Stimulated activated CD4-positive, alpha-beta T cell treated with anti-CD3 and anti-CD28 coated beads, Interleukin-4, amount 100 ng/mL, for 48 hours (primary cell): ENCODE measurements at places on chromosomes 6 and 20.

- no peak for DNase-seq
Observed at GRCh38 chr6:135520781-135521180, 23.2 kb upstream of the AHI1 start.

- DNase-seq = no peak
Observed at GRCh38 chr6:47663462-47664216, 34.7 kb upstream of the ADGRF4 start.

- DNase-seq = no peak
Observed at GRCh38 chr20:40777653-40778052, 88.6 kb upstream of the MAFB start.

DNA sequence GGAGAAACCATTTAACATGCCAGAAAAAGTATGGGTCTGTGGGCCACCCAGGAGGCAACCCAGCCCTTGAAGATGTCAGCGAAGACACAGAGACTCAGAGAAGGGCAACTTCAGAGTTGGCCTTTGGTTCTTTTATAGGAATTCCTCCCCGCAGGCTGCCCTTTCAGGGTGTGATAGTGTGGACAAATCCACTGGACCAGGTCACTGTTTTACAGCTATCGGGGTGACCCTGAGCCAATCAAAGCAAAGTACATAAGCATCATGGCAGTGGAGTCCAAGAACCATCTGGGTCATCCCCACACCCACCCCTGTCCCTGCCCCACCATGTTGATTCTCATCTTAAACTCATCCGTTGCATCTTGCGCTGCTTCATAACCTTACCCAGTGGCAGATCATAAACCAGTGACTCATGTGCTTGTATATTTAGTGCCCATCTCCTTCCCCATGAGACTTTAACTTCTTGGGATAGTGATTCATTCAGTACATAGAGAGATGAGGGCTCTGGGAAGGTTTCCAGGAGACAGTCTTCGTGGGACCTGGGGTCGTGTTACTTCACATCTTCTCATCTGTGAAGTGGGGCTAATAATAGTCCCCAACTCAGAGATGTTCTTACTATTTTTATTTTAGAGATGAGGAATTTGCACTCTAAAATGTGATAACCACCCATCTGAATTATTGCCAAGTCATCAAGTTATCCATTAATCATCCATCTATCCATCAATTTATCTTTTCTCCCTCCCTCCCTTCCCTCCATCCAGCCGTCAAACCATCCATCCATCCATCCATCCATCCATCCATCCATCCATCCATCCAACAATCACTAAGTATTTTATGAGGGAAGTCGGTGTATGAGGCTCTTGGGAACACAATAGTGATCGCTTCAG is 51.0 kb downstream of the EDN3 start:
- no peak for DNase-seq

DNA sequence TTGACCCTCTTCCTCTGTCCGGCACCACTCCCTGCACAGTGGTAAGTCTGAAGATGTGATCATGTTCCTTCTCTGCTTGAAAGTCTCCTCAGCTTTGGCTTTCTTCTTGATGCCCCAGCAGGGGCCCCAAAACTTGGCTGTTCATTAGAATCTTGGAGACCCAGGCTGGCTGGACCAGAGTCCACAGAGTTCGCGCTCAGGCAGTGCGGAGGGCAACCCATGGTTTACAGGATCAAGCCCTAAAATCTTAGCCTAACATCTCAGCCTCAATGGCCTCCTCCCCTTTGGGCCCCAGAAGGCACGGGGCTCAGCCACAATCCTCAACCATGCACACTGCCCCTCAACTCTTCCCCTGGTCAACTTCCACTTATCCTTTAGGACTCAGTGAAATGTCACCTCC is 72.9 kb upstream of the GTSF1L start:
- no peak for DNase-seq

DNA sequence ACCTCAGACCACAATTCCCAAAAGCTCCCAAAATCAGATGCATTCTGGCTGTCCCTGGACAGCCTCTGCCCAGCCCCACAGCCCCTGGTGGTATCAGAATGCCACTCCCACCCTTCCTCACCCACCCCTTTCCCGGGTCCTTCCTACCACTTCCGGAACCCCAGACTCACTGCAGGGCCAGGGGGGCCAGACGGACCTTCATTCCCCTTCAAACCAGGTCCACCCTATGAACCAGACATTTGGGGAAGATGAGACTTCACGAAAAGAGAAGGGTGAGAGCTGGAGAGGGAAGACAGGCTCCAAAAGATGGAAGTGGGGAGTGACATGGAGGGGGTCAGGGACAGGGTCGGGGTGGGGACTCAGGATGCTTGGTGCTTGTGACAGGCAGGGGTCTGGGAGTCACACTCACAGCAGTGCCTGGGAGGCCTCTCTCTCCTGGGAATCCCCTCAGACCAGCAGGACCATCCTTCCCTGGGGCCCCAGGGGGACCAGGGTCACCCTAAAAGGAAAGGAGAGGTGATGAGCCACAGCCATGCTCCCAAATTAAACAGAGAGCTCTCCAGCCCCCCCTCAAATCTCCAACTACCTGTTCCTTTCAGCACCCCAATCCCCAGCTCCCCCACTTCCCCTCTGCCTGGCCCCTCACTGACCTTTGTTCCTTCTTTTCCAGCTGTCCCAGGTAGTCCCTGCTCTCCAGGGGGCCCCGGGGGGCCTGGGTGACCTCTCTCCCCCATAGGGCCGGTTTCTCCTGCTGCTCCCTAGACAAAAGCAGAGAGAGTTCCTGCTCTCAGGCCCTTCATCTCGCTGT is 20.2 kb downstream of the COL11A2 start:
- DNase-seq = no peak

- DNase-seq = no peak
Observed at GRCh38 chr6:34247481-34248197, 1.2 kb downstream of the SMIM29 start.

- DNase-seq = no peak
Observed at GRCh38 chr6:81734500-81735150, 17.9 kb downstream of the TENT5A start.

DNA sequence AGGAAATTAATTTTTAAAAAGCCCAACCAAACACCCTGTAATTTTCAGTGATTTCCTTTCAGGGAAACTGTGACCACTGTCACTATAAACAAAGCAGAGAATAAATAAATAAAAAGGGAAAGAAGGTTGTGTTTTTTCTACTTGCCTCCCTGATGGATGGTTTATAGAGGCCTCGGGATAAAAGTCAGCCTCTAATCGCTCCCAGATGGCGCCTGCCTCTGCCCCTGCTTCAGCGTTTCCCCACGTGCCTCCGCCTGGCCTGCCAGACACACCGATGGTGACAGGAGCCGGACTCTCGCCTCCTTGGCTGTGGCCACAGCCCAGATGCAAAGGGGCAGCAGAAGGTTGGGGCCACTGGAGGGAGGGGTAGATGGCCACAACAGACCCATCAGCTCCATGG is 327.7 kb downstream of the CDC5L start:
- DNase-seq = no peak
